Neural progenitor cell (in vitro differentiated cells): ENCODE measurements at places on chromosomes 5 and 9.

DNA sequence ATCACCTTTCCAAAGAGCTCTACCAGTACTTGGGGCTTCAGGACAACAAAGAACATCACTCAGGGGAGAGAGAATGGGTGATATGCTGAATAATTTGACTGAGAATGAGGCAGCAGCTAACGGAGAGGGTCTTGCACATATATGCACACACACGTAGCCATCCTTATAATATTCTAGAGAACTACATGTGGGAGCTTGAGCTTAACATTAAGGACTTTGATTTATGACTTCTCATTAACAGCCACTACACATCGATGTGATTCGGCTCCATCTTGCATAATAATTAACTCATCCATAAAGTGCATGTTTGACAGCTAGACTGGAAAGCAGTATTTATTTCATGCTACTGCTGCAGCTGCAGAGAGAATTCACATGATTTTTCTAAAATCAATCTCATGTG lies 163.4 kb downstream of the RAB3C start:
- DNase-seq, result no peak

GRCh38 chr9:95611354-95611753 lies 94.6 kb upstream of the PTCH1 start:
- DNase-seq, result no peak

DNA sequence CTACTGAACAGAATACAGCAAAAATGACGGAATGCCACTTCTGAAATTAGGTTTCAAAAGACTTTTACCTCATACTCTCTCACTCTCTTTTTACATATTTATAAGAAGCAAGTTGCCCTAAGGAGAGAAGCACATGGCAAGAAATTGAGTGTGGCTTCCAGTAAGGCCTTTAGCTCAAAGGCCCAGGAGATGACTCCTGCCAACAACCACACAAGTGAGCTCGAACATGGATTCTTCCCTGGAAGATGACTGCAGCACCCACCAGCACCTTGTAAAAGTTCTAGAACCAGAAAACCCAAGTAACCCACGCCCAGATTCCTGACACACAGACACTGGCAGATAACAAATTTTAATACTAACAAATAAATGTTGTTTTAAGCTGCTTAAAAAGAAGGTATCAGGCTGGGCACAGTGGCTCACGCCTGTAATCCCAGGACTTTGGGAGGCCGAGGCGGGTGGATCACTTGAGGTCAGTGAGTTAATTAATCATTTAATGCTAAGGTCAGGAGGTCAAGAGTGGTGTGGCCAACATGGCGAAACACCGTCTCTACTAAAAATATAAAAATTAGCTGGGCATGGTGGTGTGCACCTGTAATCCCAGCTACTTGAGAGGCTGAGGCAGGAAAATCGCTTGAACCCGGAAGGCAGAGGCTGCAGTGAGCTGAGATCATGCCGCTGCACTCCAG lies 17.0 kb downstream of the PTBP3 start:
- no peak for DNase-seq

DNA sequence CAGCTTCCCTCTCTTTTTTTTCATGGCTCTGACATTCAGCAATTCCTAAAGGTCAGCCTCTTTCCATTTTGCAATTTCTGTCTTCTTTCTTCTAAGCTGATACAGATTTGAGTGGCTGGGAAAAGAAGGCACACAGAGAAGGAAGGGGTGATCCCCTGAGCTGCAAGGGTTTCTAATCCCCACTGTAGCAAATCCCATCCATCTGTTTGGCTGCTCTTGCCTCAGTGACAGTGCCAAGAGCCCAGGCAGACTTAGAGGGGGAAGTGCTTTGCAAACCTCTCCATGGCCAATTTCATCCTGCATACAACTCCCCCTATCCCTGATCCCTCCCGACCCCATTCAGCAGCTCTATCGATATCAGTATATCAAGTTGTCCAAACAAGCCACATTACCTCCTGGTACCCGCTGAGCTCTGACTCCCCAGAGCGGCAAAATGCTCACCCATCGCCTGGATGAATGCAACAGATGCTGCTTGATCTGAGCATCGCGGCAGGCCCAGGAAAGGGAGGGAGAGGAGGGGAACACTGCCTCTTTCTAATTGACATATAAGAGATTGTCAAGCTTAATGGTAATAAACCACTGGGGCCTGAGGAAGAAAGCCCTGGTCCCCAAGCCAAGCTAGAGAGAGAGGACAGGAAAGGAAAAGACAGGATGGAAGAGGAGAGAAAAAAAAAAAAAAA lies 268.9 kb downstream of the ASTN2 start:
- peak; percentile 3 for DNase-seq

GRCh38 chr5:158268286-158268685 lies 409.3 kb upstream of the CLINT1 start:
- DNase-seq, result no peak

GRCh38 chr9:34085581-34086500 lies 37.2 kb upstream of the UBAP2 start:
- DNase-seq, result no peak

DNA sequence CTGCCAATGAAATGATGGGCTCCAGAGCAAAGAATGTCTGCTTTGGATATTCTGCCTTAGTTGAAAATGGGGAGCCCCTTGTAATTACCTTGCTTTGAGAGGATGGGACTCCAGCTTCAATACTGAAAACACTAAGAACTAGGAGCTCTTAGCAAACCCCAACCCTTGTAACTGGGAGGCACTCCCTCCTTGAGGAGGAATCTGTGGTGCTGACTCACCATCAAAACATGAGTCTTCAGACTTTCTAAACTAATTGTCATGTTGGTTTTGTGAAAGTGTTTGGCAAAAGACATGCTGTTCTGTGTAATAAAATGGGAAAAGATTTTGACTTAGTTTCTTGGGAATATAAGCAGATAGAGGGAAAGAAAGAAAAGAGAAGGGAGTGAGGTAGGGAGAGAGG lies 91.9 kb upstream of the PTPRD start:
- no peak for DNase-seq

DNA sequence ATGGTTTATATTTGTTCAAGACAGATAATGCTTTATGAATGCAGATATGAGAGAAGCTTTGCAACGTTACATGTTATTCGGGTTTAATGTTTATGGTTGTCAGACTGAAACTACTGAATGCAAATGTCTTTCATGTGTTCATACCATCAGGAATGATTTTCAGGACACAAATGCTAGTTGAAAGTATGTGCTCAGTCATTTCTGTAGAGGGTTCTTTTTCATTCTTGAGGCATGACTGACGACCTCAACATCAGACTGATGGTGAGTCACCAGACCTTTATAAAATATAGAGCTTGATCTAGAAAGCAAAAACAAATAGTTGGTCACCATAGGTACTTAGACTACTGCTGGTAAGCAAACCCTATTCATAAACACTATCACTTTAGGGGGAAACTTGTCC lies 287.3 kb upstream of the NUDT12 start:
- no peak for DNase-seq

GRCh38 chr5:79002374-79002773 lies 17.3 kb upstream of the ARSB start:
- DNase-seq, result no peak

DNA sequence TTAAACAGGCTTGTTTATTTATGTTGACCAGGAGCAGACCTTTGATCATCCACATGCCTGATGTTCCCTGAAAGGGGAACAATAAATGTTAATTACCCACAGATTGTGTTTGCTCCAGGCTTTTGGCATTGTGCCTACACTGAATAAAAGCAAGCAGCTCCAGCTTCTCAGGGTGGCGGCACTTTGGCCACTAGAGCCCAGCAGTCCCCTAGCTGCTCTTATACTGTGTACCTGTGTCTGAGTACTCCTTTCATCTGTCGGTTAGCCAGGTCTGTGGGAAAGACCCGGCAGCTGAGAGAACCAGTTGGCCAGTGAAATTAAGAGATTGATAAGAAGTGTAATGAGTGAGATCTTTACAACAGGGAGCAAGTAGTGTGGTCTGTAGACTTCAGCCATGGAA lies 254.8 kb upstream of the FTMT start:
- DNase-seq, result no peak

GRCh38 chr9:133955821-133956411 lies 36.2 kb downstream of the VAV2 start:
- peak; percentile 78 for DNase-seq

- DNase-seq, result no peak
Measured at GRCh38 chr5:139639619-139640380, 8.3 kb upstream of the CXXC5 start.

DNA sequence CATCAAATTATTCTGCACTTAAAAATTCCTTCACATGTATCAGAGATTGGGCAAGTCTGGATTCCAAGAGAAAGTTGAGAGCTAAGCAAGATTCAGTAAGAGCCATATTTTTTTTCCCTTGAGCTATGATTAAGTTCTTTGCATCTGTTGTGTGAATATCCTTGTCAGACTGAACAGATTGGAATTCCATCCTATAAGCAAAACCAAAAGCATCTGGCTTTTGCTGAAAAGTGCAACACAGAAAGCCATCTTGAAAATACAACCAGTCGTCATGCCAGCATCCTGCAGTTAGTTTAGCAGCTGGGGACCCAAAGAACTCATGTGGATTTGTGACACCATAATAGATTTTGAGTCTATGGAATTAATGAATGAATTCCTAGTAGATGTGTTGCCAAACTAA lies 316.9 kb downstream of the MTRR start:
- no peak for DNase-seq

- DNase-seq, result no peak
Measured at GRCh38 chr9:20592673-20593072, 29.6 kb downstream of the MLLT3 start.

GRCh38 chr9:133263557-133263956 lies 11.4 kb downstream of the ABO start:
- DNase-seq, result no peak

DNA sequence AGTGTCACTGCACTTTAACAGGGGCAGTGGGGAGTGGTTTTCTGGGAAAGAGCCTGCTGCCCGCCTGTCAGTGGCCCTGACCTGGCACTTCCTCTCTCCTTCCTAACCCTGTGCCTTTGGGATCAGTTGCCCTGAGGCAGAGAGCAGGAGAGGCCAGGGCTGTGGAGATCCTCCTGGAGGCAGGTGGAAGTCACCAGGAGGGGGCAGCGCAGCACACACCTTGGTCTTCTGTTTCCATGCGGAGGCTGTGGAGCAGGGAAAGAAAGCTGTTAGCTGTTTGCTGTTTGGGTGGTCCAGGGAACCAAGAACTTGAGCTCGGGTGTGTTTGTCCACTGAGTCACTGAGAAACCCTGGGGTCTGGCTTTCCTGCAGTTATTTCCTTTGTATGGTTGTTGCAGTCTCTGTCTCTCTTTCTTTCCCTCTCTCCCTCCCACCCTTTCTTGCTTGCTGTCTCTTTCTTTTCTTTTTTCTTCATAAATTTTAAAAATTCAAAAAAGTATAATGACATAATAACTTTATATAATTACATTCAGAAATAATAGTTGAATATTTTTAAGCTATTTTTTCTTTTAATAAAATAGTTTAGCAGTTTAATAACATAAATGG lies 28.1 kb downstream of the NTRK2 start:
- peak; percentile 84 for DNase-seq

GRCh38 chr5:142796492-142797109 lies 26.4 kb downstream of the ARHGAP26 start:
- DNase-seq, result no peak

GRCh38 chr9:83477120-83477519 lies 61.1 kb downstream of the FRMD3 start:
- no peak for DNase-seq

GRCh38 chr5:158376679-158377078 lies 517.7 kb upstream of the CLINT1 start:
- DNase-seq, result no peak

DNA sequence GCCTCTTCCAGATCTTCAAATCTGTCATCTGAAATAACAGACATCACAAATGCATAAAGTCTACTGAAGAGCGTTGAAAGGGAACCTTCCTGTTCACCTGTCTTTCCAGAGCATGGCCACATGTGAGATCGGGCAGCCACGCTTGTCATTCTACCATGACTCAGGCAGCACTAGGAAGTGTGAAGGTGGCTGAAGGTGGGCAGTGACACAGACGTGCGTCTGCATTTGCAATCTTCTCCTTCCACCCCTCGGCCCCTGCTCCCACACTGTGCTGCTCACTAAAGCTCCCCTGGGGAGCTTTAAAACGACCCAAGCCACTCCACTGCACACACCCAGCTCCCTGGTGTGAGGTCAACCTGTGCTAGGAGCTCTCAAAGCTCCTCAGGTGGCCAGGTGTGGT lies 2.5 kb downstream of the ENTR1 start:
- DNase-seq, result no peak

GRCh38 chr5:35186749-35187148 lies 43.5 kb downstream of the PRLR start:
- no peak for DNase-seq

DNA sequence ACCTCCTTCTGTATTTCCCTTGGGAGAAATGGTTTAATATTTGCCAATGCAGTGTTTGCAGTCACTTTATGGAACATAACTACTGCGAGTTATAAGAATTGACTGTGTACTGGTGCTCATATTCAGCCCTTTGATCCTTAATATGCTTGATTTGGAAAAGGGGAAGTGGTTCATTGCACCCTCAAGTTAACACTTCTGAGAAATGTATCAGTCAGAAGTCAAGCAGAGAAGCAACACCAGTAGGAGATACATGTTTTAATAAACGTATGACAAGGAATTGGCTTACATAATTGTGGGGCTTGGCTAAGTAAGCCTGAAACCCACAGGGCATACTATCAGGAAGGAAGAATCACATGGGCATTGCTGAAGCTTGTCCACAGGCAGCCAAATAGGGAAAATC lies 131.0 kb upstream of the SPRY4 start:
- no peak for DNase-seq

DNA sequence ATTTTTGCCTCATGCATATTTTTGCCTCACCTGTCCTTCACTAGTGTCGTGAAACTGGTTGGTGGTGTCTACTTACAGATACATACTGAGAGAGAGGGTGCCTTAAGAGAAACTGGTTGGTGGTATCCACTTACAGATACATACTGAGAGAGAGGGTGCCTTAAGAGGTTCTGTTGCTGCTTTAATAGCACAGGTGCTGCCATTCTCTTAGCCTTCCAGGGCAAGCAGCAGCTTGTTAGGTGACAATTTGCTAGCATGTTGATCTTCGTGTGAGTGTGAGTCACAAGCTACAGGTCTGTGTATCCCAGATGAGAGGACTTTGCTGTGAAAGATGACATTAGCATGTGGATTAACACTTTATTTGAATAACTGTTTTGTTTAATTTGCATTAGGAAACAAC lies 1.4 kb downstream of the PTTG1 start:
- no peak for DNase-seq

- DNase-seq, result no peak
Measured at GRCh38 chr9:14310311-14310710, 3.6 kb downstream of the NFIB start.

- DNase-seq, result peak; percentile 41
Measured at GRCh38 chr9:34479431-34479866, 20.8 kb downstream of the DNAI1 start.

DNA sequence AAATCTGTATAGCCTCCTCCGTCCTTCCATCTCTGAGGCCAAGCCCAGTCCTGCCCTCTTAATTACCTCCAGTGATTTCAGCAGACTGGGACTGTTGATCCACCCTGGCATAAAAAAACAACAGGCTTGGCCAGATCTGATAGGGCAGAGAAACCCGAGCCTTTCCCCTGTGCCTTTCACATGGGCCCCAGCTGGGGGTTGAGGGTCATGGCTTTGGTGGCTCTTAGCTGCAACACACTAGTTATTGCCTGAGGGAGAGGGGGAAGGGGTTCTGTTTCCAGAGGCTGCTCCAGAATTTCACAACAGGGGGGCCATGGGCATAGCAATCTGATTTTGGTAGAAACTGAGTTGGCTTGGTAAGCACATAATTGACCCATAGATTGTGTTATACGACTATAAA lies 21.2 kb upstream of the PANK3 start:
- DNase-seq, result peak; percentile 25
